T-helper 2 cell (primary cell): ENCODE measurements at places on chromosomes 13 and 19.

- no peak for DNase-seq
Measured at GRCh38 chr13:81639984-81640582, 1299.2 kb upstream of the SPRY2 start.

DNA sequence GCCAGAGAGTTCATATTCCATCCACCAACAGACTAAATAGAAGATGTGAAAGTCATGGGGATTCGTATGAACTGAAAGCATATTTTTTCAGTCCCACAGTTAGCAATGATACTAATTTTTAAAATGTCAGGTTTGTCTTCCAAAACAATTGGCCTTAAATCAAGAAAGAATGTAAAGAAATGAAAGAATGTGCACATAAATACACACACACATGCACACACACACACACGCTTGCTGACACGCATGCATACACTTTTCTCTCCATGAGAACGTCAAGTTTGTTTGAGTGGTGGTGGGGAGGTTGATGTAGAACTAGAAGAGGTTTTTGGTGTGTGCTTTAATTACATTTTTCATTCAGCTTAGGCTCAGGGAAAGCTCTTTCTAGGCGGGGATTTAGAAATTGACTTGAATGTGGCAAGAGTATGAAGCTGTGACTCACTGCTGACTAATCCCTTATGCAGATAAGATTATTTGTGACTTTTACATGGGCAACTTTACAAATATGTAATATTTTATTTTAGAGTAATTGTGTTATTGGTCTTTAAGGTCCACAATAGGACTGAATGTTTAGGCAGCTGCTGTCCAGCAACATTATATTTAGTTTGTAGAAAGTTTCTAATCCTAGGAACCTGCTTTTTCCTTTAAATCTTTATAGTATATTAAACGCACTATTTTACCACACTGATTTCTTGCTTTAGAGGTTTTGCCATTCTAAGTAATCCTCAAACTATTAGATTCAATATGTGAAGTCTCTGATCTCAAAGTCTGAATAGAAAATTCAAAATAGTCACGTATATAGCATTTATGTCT lies 18.8 kb downstream of the FLT1 start:
- DNase-seq, result no peak

- DNase-seq, result no peak
Measured at GRCh38 chr13:62360609-62361008, 945.0 kb upstream of the PCDH20 start.

DNA sequence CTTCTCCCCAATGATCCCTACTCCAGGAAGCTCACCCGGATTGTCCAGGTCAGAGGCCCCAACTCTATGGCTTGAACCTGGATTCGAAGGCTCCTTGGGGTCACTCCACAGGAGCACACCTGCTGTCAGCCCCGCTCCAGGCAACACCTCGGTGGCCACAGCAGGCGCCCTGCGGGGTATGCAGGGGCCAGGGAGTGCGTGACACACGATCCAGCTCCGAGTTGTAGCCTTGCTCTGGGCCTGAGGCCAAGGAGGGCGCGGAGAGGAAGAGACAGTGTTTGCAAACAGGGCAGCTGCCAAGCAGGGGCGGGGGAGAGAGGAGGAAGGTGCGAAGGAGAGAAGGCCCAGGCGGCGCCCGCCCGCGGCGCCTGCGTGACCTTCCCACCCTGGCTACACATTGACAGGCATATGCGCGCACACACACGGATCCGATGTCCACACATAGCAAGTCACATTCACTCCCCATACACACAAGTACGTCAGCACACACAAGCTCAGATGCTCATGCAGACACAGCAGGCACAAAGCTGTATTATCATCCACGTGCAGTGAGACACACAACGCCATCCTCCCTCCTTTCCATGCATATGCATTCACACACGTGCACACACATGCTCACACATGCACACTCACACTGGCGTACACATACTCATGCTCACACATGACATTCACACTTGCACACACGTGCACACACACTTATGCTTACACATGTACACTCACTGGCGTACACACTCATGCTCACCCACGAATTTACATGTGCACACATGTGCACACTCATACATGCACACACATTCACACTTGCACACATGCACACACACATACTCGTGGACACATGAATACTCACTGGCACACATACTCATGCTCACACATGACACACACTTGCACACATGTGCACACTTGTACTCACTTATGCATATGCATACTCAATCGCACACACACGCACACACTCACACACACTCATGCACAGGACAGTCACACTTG lies 10.4 kb downstream of the SBK2 start:
- no peak for DNase-seq

GRCh38 chr19:21483589-21484170 lies 21.7 kb upstream of the ZNF429 start:
- peak; percentile 52 for DNase-seq

DNA sequence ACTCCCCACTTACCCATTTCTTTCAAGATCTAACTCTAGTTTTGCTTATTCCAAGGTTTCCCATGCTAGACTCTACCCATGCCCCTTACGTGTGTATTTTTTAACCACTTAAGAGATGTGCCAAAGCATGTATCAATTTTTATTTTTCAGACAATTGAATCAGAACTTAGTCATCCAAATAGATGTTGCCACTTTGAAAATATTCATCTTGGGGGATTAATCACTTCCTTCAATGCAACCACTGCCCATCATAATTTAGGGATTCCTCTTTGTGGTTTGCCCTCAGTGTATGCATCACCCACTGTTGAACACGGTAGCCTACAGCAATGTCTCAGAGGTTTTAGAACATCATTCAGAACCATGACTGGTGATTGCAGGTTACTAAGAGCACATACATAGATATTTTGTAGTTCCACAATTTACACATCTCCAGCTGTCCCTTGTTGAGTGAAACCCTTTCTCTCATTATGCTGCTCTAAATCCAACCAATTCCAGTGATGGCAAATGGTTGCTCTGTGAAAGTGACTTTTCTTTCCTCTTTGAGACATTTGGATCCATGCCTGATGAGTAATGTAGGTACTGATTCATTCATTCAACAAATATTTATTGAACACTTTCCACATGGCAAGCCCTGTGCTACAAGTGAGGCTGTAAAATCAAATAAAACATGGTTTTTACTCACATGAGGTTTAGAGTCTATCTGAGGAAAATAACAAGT lies 60.6 kb upstream of the SERP2 start:
- DNase-seq, result no peak

DNA sequence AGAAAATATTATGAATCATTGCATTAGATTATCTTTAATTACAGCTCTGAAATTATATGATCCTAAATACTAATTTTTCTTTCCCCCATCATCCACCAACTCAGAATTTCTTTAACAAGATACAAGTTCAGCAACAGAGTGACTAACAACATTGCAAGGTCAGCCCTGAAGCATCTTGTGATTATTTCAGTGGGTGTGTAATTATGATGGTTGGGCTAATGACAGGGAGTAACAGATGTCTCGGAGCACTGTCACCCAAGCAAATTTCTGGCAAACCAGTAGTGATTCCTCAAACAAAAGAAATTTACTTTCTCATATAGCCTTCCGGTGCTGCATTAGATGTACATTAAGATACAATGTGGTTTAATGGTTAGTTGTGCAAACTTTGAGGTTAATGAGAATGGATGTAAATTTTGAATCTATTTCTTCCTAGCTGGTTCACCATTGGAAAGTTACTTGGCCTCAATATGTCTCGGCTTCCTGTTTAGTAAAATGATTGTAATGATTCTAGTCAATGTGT lies 238.9 kb downstream of the ITGBL1 start:
- no peak for DNase-seq

DNA sequence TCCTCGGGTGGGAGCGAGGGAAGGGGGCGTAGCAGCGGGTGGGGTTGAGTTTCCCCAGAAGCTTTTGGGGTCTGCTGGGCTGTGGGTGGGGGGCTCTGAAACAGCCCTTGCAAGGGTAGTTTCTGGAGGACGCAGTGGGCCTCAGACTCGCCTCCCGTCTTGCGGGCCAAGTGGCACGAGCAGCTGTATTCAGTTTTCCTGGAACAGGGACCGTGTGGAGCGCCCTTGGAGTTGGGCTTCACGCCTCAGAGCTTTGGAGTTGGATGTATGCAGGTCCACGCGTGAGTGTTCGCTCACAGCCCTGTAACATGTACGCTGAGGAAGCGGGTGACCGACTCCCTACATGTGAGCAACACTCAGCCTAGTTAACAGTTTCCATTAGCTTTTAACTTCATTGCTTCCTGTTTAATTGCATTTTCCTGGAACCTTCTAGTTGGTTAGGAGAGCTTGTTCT lies 603 bp downstream of the TM9SF2 start:
- peak; percentile 55 for DNase-seq

GRCh38 chr13:50403311-50403710 lies 388.1 kb downstream of the KCNRG start:
- no peak for DNase-seq

GRCh38 chr19:29119590-29119989 lies 93.4 kb downstream of the UQCRFS1 start:
- no peak for DNase-seq

DNA sequence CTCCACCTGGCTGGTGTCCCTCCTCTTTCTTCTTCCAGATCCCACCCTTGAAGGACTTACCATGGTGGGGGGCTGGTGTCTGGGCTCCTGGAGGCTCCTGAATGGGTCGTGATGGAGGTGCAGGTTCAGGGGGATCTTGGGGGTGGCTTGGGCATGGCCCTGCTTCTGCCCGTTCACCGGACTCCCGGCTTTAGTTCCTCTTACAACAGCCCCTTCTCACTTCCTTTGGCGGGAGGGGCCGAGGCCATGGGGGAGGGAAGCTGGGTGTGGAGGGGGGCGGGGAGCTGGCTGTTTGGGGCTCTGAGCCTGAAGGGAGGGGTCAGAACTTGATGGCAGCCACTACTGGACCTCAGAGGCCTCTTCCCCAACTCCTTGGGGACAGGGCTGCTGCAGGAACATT lies at the start of gene MYO1F:
TSS of gene MYO1F (minus strand) at position 196 of the 400 bp plus-strand sequence. CDS start at position 63, 133 bp downstream.
- DNase-seq, result peak; percentile 37

GRCh38 chr13:42807241-42807640 lies 25.9 kb downstream of the FAM216B start:
- peak; percentile 64 for DNase-seq

GRCh38 chr13:67620665-67621064 lies 390.5 kb upstream of the PCDH9 start:
- DNase-seq, result no peak

DNA sequence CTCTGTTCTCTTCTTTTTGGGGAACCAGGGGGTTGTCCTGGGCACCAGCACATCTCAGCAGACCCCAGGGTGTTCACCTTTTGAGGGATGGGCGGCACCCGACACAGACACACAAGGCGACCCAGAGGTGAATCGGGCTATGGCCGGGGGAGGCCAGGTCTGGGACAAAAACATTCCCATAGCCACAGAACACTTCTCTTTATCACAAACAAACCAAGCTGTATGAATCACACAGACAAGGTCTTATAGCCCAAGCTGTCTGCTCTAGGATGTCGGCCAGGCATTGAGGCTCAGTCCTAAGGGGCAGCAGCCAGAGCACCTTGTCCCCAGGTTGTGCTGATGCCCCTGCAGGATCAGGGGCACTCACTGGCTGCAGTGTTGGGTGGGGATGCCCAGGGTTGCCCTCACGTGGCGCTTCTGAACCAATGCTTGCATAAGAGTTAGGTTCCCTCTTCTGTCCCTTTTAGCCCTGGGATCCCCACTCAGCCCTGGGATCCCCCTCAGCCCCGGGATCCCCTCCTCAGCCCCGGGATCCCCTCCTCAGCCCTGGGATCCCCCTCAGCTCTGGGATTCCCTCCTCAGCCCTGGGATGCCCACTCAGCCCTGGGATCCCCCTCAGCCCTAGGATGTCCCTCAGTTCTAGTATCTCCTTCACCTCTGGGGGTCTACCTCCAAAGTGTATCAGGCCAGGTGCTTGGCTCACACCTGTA lies 26.9 kb downstream of the MAU2 start:
- no peak for DNase-seq

DNA sequence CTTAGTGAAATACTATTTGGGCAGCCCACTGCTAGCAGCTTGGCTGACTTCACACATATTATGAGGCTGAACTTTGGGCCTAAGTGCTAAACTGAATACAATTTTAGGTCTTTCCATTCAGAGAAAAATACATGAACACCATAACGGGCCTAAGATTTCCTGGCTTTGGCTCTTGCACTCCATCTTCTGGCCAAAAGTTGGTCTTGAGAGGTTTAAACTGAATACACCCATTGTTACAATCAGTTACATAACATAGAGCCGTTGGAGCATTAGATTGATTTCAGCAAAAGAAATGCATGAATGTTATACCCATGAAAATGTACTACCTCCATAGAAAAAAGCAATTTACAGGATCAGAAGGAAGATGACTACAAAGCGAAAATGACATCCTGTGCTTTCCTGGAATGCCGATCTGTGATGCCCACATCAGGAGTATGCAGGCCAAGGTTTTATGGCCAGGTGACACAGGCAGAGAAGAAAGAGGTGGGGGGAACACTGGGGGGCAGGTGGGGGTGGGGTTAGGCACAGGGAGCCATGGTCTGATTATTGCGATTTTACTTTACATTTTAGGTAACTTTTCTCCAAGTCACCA lies 11.1 kb upstream of the SHISA2 start:
- no peak for DNase-seq

- no peak for DNase-seq
Measured at GRCh38 chr19:18055967-18056366, 30.8 kb downstream of the IL12RB1 start.

DNA sequence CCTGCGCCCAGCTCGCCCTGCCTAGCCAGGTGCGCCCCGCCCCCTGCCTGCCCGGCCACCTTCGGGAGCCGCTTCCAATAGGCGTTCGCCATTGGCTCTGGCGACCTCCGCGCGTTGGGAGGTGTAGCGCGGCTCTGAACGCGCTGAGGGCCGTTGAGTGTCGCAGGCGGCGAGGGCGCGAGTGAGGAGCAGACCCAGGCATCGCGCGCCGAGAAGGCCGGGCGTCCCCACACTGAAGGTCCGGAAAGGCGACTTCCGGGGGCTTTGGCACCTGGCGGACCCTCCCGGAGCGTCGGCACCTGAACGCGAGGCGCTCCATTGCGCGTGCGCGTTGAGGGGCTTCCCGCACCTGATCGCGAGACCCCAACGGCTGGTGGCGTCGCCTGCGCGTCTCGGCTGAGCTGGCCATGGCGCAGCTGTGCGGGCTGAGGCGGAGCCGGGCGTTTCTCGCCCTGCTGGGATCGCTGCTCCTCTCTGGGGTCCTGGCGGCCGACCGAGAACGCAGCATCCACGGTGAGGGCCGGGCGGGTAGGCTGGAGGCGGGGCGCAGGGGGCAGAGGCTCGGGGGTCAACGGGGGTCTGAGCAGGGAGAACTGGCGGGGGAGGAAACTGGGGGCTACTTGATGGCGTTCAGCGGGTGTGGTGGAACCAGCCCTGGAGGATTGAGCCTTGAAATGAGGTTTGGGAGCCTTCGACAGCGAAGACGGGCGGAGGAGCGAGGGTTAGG lies at the start of gene SPINT2:
TSS of gene SPINT2 (plus strand) at position 88 of the 727 bp plus-strand sequence. CDS start at position 408, 320 bp downstream.
- peak; percentile 38 for DNase-seq

- no peak for DNase-seq
Measured at GRCh38 chr19:5587071-5587455, 19.3 kb upstream of the TINCR start.

GRCh38 chr13:27572234-27572901 lies 48.0 kb downstream of the LNX2 start:
- DNase-seq, result no peak

DNA sequence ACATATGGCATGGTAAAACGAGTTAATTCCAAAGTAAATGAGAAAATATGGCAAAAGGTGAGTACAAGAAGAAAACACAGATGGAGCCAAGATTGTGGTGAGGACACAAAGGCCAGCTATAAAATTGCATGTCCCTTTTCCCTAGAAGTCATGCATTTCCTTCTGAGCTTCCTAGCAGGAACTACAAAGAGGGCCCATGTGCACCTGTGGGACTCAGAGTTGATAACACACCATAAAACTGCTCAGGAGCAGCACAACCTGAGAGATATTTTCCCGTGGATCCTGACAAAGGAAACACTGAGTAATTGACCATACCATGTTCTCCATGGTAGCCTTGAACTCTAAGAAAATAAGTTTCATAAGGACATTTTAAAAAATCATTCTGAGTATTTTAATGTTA lies 228.3 kb downstream of the DLEU7 start:
- DNase-seq, result no peak
